Effector memory CD4-positive, alpha-beta T cell (primary cell): ENCODE measurements at places on chromosomes 16 and 17.
A peak's percentile ranks its signal among the peaks of the same experiment; 100 is the strongest.

DNA sequence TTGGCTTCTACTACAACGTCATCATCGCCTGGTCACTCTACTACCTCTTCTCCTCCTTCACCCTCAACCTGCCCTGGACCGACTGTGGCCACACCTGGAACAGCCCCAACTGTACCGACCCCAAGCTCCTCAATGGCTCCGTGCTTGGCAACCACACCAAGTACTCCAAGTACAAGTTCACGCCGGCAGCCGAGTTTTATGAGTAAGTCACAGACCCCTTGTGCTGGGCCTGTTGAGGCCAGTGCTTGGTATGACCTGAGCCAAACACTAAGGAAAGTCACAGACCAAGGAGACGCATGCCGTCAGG is 16.1 kb downstream of the SLC6A2 start:
- H3K36me3 ChIP-seq, result no peaks in the 10 kb centered on the region
- DNase-seq, result no peak
- no peaks in the 10 kb centered on the region for H3K27me3 ChIP-seq
- no peak overlapping the region for H3K27ac ChIP-seq

- H3K4me3 ChIP-seq, result no peak overlapping the region
- peaks cover 4% of the 10 kb centered on the region for H3K4me1 ChIP-seq
- no peak overlapping the region for H3K27ac ChIP-seq
- peaks cover 31% of the 10 kb centered on the region for H3K36me3 ChIP-seq
- DNase-seq, result no peak
These were observed 15.6 kb downstream of the RFWD3 start for GRCh38 chr16:74650966-74651567.

- H3K36me3 ChIP-seq, result no peaks in the 10 kb centered on the region
- H3K27me3 ChIP-seq, result no peaks in the 10 kb centered on the region
- H3K27ac ChIP-seq, result no peak overlapping the region
- H3K4me1 ChIP-seq, result peaks cover 3% of the 10 kb centered on the region
- no peak for DNase-seq
- H3K4me3 ChIP-seq, result no peak overlapping the region
These were observed 15.8 kb upstream of the CAVIN1 start for GRCh38 chr17:42438600-42439567.

- no peaks in the 10 kb centered on the region for H3K27me3 ChIP-seq
- no peaks in the 10 kb centered on the region for H3K4me1 ChIP-seq
- no peaks in the 10 kb centered on the region for H3K36me3 ChIP-seq
- no peak overlapping the region for H3K4me3 ChIP-seq
- no peak overlapping the region for H3K27ac ChIP-seq
These were observed 45.4 kb upstream of the ARL4D start for GRCh38 chr17:43353393-43353792.

DNA sequence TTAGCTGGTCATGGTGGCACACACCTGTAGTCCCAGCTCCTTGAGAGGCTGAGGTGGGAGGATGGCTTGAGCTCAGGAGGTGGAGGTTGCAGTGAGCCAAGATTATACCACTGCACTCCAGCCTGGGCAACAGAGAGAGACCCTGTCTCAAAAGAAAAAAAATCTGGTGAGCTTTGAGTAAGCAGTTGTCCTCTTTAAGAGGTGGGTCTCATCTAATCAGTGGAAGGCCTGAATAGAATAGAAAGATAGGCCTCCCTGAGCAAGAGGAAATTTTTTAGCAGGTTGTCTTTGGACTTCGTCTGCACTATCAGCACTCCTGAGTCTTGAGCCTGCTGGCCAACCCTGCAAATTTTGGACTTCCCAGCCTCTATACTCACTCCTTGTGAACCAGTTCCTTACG is 266.0 kb upstream of the ZFHX3 start:
- no peak for DNase-seq
- no peaks in the 10 kb centered on the region for H3K27me3 ChIP-seq
- H3K27ac ChIP-seq, result no peak overlapping the region
- no peaks in the 10 kb centered on the region for H3K36me3 ChIP-seq
- H3K4me1 ChIP-seq, result no peaks in the 10 kb centered on the region

- no peak overlapping the region for H3K4me3 ChIP-seq
- no peak for DNase-seq
- no peaks in the 10 kb centered on the region for H3K36me3 ChIP-seq
- H3K27ac ChIP-seq, result no peak overlapping the region
- peaks cover 18% of the 10 kb centered on the region for H3K4me1 ChIP-seq
- no peaks in the 10 kb centered on the region for H3K27me3 ChIP-seq
These were observed 32.2 kb downstream of the ITGAE start for GRCh38 chr17:3768769-3769168.

- no peak for DNase-seq
- no peaks in the 10 kb centered on the region for H3K4me1 ChIP-seq
- H3K27ac ChIP-seq, result no peak overlapping the region
These were observed 44.8 kb downstream of the METTL16 start for GRCh38 chr17:2466931-2467330.

- H3K4me1 ChIP-seq, result no peaks in the 10 kb centered on the region
- DNase-seq, result peak; percentile 47
- no peaks in the 10 kb centered on the region for H3K36me3 ChIP-seq
- no peaks in the 10 kb centered on the region for H3K27me3 ChIP-seq
- H3K27ac ChIP-seq, result no peak overlapping the region
These were observed 34.4 kb upstream of the PRKCB start for GRCh38 chr16:23801378-23801777.

GRCh38 chr17:76504117-76504516 is 2.9 kb upstream of the RHBDF2 start:
- no peaks in the 10 kb centered on the region for H3K27me3 ChIP-seq
- H3K36me3 ChIP-seq, result no peaks in the 10 kb centered on the region
- no peak for DNase-seq
- peaks cover 28% of the 10 kb centered on the region for H3K4me1 ChIP-seq
- no peak overlapping the region for H3K27ac ChIP-seq

DNA sequence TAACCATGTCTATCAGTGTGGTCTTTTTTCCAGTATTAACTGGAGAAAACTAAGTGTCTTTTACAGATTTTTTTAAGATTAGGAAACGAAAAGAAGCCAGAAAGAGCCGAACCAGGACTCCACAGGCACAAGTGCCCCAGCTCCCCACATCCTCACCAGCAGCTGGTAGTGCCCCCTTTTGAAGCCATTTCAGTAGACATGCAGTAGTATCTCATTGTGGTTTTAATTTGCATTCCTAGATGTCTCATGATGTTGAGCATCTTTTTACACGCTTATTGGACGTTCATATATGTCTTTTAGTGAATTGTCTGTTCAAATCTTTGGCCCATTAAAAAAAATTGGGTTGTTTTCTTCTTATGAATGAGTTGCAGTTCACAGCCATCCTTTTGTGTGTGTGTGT is 4.8 kb upstream of the CMTM3 start:
- no peak overlapping the region for H3K27ac ChIP-seq
- H3K36me3 ChIP-seq, result no peaks in the 10 kb centered on the region
- no peak for DNase-seq
- no peak overlapping the region for H3K4me3 ChIP-seq
- H3K4me1 ChIP-seq, result peaks cover 3% of the 10 kb centered on the region

DNA sequence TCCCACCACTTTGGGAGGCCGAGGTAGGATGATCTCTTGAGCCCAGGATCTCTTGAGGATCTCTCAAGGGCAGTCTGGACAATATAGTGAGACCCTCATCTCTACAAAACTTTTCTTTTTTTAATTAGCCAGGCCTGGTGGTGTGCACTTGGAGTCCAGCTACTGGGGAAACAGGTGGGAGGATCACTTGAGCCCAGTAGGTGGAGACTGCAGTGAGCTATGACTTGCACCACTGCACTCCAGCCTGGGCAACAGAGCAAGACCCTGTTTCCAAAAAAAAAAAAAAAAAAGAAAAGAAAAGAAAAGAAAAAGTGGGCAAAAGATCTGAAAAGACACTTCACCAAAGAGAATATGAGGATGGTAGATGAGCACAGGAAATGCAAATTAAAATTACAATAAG is 15.0 kb downstream of the RAB40B start:
- H3K27ac ChIP-seq, result no peak overlapping the region
- H3K4me3 ChIP-seq, result no peak overlapping the region
- DNase-seq, result no peak
- no peaks in the 10 kb centered on the region for H3K36me3 ChIP-seq

- H3K4me3 ChIP-seq, result no peak overlapping the region
- no peak overlapping the region for H3K27ac ChIP-seq
- H3K4me1 ChIP-seq, result no peaks in the 10 kb centered on the region
- peaks cover 14% of the 10 kb centered on the region for H3K36me3 ChIP-seq
These were observed 29.4 kb downstream of the COG7 start for GRCh38 chr16:23423496-23424049.

GRCh38 chr17:28331891-28332420 is 3.3 kb downstream of the IFT20 start:
- H3K36me3 ChIP-seq, result peaks cover 26% of the 10 kb centered on the region
- DNase-seq, result no peak
- no peak overlapping the region for H3K27ac ChIP-seq
- no peak overlapping the region for H3K4me3 ChIP-seq
- no peaks in the 10 kb centered on the region for H3K27me3 ChIP-seq
- peaks cover 18% of the 10 kb centered on the region for H3K4me1 ChIP-seq

DNA sequence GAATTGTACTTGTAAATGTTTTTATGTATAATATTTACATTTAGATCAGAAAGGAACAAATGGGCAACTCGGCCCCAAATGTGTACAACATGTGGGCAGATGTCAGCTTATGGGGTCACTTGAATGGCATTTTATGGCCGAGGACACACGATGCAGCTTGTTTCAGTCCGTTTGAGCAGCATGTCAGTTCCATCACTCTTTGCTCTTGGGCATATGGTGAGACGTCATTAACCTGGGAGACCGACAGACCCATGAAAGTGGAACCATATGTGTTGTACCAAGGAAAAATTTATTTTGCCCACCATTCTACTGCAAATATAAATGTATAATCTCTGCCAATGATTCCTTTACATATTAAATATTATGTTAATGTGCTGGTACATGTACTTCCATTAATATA is 561.9 kb upstream of the SOX9 start:
- H3K27ac ChIP-seq, result no peak overlapping the region
- no peak overlapping the region for H3K4me3 ChIP-seq
- H3K27me3 ChIP-seq, result no peaks in the 10 kb centered on the region
- no peaks in the 10 kb centered on the region for H3K4me1 ChIP-seq

GRCh38 chr16:84594725-84595038 is 23.2 kb downstream of the COTL1 start:
- H3K36me3 ChIP-seq, result peaks cover 6% of the 10 kb centered on the region
- H3K27me3 ChIP-seq, result no peaks in the 10 kb centered on the region
- H3K4me1 ChIP-seq, result peaks cover 56% of the 10 kb centered on the region

DNA sequence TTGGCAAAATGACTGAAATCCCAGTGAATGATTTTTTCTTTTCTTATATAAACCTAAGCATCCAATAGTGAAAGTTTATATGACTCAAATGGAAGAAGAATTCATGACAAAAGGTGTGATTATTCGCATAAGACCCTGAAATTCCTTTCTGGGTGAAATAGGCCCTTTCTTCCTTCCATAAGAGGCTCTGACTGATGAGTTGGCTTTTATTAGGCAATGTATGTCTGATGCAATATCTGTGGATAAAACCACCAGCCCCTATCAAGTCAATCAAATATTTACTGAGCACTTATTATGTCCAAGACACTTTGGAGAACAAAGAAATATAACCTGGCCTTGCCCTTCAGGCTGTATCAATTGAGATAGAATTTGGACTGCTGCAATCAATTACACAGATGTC is 316.6 kb downstream of the CDH13 start:
- H3K4me1 ChIP-seq, result no peaks in the 10 kb centered on the region
- H3K36me3 ChIP-seq, result no peaks in the 10 kb centered on the region
- no peak overlapping the region for H3K4me3 ChIP-seq
- H3K27ac ChIP-seq, result no peak overlapping the region

GRCh38 chr17:50817838-50818237 is 17.5 kb upstream of the WFIKKN2 start:
- H3K4me3 ChIP-seq, result no peak overlapping the region
- H3K27me3 ChIP-seq, result no peaks in the 10 kb centered on the region
- peaks cover 7% of the 10 kb centered on the region for H3K4me1 ChIP-seq
- H3K27ac ChIP-seq, result no peak overlapping the region
- no peak for DNase-seq
- no peaks in the 10 kb centered on the region for H3K36me3 ChIP-seq

- no peak overlapping the region for H3K27ac ChIP-seq
- DNase-seq, result no peak
- H3K4me3 ChIP-seq, result no peak overlapping the region
- H3K36me3 ChIP-seq, result peaks cover 49% of the 10 kb centered on the region
These were observed 3.2 kb upstream of the TCAP start for GRCh38 chr17:39661744-39662541.

DNA sequence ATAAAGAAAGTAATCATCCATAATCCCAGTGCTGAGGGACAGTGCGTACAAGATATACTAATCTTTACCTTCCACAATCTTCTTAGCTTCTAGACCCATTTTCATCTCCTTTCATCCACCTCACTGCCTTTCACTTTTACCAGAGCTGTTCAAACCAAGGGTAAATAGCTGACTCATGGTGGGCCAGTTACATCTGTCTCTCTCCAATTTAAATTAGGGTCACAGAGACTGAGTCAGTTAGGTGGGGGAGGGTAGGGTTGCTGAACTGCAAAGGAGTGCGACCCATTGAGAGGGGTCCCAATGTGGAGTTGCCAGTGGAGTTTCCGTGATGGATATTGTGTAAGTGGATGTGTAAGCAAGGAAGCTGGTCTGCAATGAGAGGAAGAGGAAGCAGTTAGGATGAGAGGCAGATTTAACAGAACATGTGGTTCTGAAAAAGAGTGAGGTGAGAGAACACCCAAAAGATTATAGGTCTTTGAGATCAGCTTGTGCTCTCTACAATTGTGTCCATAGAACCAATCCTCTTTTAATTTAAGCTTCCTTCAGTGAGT is 83.5 kb downstream of the GP2 start:
- H3K36me3 ChIP-seq, result no peaks in the 10 kb centered on the region
- H3K27me3 ChIP-seq, result no peaks in the 10 kb centered on the region
- no peaks in the 10 kb centered on the region for H3K4me1 ChIP-seq

GRCh38 chr17:59498530-59499307 is 66.7 kb upstream of the DHX40 start:
- no peak overlapping the region for H3K4me3 ChIP-seq
- H3K36me3 ChIP-seq, result no peaks in the 10 kb centered on the region
- H3K4me1 ChIP-seq, result no peaks in the 10 kb centered on the region
- no peak overlapping the region for H3K27ac ChIP-seq
- no peaks in the 10 kb centered on the region for H3K27me3 ChIP-seq
- no peak for DNase-seq

DNA sequence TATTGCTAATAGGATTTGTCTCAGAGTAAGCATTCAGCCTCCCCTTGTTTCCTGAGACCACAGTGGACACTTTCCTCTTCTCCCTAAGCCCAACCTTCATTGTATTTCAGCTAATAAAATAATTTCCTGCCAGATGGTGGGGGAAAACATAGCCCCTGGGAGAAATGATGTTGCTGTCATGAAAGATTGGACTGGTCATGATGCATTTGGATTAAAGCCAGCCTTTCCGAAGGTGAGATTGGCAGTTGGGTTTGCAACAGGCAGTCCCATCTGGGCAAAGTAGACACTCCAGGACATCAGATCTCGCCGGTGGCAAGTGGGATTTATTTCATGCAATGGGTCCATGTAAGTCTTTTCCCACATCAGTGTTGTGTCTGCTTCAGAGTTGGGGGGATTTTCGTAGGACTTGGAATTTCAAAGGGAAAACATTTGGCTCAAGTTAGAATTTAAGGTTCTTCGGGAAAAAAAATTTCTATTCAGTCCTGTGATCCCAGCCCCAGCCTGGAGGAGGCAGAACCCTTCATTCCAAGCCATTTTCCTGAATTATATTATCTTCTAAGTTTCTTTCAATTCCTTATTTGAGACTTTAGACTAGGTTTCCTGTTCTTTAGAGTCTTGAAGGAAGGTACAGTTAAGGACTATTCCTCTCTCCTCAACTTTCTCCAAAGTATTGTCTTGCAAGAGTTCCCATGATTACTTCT is 391.7 kb downstream of the XYLT1 start:
- no peak overlapping the region for H3K27ac ChIP-seq
- no peaks in the 10 kb centered on the region for H3K36me3 ChIP-seq
- DNase-seq, result no peak
- H3K4me3 ChIP-seq, result no peak overlapping the region
- no peaks in the 10 kb centered on the region for H3K4me1 ChIP-seq
